Activated CD8-positive, alpha-beta memory T cell treated with anti-CD3 and anti-CD28 coated beads for 48 hours (primary cell): ENCODE measurements at places on chromosomes 1 and 21.

GRCh38 chr1:201345081-201345355, 32.5 kb downstream of the TNNT2 start:
- DNase-seq: no peak

DNA sequence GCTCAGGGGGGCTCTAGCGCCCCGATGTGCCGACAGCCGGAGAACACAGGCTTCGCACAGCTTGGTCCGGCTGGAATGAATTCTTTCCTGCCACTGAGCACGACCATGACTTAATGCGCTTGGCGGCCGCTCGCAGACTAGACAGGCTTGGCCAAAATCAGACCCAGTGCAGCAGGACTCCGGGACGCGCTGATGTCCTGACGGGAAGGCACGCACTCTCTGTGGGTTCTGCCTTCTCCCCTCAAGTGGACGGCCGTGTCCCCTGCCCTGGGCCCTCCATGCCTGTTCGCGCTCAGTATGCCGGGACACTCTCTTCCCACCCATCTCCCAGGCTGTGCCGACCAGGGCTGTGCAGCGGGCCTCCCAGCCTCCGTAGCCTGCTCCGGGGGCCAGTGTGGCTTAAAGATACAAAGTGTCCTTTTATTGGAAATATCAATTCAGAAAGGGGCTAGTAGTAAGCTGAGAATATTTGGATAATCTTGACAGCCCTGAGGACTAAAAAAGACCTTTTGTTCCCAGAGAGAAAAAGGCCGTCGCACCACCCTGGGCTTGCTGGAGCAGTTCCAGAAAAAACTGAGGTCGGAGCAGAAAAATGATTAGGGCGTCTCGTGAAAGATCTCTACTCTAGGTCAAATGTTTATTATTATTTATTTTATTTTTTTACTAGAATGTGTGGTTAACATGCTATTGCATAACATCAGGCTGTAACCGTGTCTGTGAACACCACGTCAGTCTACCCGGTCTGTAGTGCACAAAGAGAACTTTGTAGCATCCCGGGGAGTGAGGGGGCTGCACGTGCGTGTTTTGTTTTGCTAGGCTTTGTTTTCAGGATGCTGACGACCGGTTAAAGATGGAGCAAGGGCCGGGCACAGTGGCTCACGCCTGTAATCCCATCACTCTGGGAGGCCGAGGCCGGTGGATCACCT, 88.1 kb upstream of the ARHGEF16 start:
- DNase-seq: no peak

DNA sequence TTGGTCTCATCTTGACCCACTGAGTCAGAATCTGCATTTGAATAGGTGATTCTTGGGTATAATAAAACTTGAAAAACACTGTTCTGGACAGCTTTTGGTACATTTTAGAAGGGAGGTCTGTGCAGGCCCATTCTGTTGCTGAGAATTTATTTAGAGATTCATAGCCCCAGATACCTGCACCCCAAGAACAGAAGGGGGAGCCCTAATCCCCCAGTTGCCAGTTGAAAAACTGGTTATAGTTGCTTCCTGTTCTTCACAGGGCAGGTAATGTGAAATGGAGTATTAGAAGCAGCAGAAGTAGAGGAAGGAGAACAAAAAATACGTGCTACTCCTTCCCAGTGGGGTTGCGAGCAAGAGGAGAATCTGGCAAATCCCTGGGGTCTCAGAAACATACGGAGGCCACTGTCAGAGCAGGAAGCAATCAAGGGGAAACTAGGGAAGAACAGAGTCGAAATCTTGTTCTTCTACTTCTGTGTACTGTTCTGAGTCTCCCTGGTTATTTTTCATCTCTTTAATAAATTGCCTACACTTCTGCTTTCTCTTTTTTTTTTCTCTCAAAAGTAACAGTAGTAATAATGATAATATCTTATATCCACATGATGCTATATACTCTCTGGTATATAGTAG, 4.6 kb upstream of the CLCA2 start:
- no peak for DNase-seq

DNA sequence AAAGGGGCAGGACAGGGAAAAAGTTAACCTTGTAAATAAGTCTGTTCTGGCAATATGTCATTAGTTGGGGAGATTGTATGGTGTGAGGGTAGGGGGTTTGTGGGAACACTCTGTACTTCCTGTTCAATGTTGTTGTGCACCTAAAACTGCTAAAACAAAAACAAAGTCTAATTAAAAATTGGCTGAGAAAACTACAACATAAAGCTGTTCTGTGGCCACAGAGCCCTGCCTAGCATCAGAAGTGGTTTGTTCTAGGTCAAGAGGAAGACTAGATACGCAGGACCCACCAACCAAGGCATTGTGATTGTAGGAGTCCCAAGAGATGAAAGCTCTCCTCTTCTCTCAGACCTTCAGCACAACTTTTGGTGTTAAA, 81.0 kb upstream of the LRRC8D start:
- no peak for DNase-seq

DNA sequence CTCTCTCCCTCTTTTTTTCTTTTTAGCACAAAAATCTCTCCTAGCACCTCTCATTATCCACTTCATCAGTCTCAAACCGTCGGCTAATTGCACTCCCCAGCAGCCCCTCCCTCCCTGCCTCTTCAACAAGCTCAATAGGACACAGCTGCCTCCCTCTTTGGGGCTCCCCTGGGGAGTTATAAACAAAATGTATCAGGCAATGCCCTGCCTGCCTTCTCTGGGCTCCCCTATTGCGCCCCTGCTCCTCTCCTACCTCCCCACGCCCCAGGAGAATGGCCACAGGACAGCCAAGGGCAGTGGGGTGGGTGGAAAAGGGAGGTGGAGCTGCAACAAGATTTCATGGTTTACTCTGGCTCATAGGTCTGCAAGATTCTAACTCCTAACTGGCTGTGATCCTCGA, 147.1 kb upstream of the GRIK3 start:
- no peak for DNase-seq

DNA sequence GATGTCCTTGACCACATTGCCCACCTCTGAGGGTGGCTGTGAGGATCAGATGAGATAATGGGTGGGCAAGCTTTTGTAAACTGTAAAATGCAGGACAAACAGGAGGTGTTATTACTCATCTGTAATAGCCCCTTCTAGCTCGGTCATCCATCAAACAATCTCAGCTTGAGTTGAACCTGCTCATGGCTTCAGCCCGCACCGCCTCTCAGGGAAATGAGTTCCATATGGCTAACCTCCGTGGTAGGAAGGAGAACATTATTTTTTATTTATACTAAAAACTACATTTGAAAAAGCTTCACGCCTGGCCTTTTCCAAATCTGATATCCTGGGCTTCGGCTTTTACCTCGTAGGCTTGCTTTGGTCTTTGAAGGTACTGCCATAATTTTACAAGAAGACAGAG, 116.2 kb upstream of the USP24 start:
- DNase-seq: no peak

DNA sequence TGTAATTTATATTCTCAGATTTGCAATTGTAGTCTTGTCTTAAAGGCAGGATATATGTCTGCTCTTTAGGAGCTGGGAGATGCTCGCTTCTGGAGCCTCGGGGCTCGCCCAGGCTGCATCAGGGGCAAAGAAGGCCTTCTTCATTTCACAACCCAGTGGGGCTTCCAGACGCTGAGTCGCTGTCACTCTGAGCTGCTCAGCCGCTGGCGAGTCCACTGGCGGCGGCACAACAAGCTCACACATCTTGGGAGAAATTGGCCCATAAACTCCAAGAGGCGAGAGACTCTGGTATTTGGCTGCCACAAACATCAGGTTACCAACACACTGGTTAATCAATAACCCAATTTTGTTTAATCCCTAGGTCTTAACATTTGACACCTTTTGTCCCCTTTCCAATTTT, 216.6 kb downstream of the ATG4C start:
- no peak for DNase-seq

GRCh38 chr1:47810964-47811682, 186.1 kb downstream of the TRABD2B start:
- no peak for DNase-seq

GRCh38 chr1:96234299-96234698, 487.3 kb upstream of the PTBP2 start:
- no peak for DNase-seq
